Frontal cortex (tissue), 4 donors: ENCODE measurements at places on chromosomes 3 and 15.

- DNase-seq, result no peak
Measured at GRCh38 chr15:89364741-89365450, 30.3 kb upstream of the POLG start.

- DNase-seq, result no peak
Measured at GRCh38 chr15:42384597-42384996, 25.3 kb downstream of the CAPN3 start.

GRCh38 chr3:1883534-1883933 is 215.1 kb upstream of the CNTN4 start:
- no peak for DNase-seq

DNA sequence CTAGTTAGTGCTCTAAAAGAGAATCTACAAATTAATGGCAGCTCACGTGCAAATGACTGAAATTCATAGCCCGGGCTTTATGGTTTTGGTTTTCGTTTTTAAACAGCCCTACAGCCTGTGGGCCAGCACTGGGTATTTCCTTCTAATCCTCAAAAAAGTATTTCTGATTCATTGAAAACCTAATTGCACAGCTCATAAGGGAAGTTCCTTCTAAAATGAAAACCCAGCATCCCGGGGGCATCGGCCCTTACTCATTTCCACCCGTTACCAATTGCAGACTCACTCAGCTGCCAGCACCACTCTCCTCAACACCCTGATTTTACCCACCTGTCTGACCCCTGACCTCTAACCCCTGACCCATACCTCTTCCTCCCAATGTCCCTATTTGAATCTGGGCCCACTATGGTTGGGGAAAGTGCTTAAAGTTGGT is 59.5 kb upstream of the ZNF148 start:
- DNase-seq, result no peak

GRCh38 chr3:52234516-52235447 is 4.2 kb downstream of the TWF2 start:
- no peak for DNase-seq

DNA sequence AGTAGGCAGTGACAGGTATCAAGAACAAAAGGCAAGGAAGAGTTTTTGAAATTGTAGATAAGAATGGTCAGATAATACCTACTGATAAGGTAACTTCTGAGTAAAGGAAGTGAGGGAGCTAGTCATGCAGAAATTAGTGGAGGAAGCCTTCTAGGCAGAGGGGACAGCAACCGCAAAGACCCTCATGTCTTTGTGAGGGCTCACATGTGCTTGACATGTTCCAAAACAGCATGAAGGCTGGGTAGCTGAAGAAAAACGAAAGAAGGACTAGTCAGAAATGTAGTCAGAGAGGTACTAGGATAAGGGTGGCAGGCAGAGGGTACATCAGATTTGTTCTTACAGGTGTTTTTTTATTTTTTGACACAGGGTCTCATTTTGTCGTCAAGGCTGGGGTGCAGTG is 5.3 kb downstream of the SIN3A start:
- no peak for DNase-seq

DNA sequence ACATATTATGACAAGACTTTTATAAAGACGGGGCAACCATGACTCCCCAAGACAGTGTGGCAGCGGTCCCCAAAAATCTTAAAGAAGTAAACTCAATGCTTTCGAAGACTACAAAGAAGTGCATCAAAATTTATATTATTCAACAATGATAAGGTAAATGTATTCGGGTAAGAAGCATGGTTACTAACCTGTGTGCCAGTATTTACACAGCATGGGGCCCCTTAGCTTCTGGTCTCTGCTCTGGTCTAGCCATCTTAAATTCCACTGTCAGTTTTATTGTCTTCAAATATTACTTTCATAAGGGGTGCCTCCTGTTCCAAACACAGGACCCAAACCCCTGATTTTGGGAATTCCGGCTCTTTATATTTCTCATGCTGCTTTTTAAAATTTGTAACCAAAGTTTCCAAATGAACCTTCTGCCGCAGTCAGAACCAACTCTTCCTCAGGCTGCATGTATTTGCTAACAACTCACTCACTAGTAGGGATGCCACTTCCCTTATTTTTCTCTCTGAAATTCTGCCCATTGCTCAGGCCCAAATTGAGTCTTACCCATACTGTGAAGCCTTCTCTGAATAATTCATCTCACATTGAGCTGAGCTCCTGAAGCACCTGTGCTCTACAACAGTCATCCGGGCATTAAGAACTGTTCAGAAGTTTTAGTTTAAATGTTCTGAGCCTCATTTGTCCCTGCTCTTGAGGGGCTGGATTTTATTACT is 1.2 kb downstream of the TTC23 start:
- no peak for DNase-seq

- DNase-seq, result no peak
Measured at GRCh38 chr3:148379763-148380382, 317.8 kb upstream of the AGTR1 start.

DNA sequence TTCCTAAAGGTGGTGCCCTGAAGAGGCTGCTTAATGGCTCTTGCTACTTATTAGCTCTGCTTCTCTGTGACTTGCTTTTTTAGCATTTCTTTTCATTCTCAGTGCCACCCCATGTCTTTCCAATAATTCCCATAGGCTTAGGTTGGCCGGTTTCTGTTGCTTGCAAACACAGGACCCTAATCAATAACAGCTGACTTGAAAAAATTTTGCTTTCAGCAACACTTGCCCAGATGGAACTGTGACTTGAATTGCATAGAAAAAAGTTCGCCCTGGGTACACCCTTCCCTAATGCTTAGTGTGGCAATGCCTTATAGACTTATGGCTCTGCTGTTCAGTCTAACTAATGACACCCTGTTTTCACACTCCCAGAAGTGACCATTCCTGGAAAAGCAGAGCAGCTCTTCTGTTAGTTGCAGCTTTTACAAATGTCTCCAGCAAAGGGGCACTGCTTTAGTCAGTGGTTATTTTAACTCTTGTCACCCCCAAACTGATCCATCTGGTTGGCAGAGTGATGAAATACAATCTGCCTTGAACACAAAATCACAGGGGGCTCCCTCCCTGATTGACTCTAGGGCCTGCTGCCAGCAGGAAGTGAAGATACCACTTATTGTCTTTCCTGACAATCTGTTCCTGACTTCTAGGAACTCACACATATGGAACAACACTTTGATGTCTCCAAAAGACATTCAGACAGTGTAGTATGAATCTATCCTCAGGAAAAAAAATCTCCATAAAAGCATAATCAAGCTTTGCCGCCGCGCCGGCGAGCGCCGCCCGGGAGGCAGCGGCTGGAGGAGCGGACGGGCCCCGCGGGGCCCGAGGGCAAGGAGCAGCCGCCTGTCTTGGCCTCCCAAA is 9.7 kb upstream of the SLMAP start:
- no peak for DNase-seq

GRCh38 chr3:123562547-123562946 is 22.3 kb downstream of the HACD2 start:
- no peak for DNase-seq

GRCh38 chr3:157871838-157872460 is 234.3 kb downstream of the SHOX2 start:
- DNase-seq, result no peak

DNA sequence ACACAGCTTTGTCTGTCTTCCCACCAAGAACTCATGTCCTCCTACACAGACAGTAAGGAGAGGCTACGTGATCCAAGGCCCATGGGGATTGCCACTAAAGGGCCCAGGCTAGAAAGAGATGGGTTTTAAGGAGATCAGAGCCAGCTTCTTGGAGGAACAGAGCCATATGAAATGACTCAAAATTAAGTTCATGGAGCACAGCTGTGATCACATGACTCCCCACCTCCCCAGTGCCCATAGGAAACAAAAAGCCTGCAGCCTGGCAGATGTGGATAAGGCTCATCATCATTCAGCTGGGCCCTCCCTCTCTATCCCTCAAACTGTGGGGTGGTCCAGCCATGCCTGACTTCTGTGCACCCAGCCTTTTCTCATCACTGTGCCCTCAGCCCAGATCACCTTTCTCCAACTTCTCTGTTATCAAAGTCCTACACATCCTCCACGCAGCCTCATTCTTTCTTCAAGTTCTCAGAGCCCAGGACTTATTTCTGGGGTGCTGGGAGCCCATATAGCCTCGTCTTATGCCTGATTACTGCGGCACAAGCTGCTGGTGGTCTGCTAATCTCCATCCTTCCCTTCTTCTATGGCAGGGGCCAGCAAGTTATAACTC is 137.6 kb downstream of the SMAD6 start:
- DNase-seq, result peak; percentile 7

DNA sequence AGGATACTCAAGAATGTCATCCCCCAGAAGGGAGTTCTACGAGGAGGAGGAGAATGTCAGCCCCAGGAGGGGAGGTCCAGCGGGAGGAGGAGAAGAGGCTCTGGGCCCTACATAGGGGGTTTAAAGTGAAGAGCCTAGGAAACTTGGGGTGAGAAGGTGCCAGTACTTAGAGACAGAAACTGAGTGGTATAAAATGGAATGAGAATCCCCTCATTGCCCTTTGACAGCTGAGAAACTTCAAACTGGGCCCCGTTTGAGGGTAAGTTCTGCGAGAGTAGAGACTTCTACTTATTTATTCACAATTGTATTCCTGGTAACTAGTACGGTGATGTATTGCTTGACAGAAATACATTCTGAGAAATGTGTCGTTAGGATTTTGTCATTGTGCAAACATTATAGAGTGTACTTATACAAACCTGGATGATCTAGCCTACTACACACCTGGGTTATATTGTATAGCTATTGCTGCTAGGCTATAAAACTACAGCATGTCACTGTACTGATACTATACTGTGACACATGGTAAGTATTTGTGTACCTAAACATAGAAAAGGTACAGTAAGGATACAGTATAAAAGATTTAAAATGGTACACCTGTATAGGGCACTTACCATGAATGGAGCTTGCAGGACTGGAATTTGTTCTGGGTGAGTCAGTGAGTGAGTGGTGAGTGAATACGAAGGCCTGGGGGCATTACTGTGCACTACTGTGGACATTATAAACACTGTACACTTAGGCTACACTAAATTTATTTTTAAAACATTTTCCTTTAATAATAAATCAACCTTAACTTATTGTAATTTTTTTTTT is 62.0 kb downstream of the TSC22D2 start:
- no peak for DNase-seq

DNA sequence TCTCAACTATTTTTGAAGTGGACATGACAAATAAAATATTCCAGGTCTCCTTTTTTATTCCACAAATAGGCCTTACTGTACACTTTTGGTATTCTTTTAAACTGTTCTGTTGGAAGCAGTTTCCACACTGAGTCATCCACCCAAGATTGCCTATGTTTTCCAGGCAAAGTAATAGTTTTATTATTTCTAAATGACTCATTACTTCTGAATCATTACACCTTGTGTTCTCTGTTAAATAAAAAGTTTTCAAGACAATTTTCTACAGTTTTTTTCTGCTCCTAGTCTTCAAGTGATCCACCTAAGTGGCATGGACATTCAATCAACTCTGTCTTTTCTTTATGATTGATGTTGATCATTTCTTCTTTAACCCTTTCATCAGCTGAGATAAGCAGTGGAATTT is 26.5 kb downstream of the PPP2R3A start:
- DNase-seq, result no peak

DNA sequence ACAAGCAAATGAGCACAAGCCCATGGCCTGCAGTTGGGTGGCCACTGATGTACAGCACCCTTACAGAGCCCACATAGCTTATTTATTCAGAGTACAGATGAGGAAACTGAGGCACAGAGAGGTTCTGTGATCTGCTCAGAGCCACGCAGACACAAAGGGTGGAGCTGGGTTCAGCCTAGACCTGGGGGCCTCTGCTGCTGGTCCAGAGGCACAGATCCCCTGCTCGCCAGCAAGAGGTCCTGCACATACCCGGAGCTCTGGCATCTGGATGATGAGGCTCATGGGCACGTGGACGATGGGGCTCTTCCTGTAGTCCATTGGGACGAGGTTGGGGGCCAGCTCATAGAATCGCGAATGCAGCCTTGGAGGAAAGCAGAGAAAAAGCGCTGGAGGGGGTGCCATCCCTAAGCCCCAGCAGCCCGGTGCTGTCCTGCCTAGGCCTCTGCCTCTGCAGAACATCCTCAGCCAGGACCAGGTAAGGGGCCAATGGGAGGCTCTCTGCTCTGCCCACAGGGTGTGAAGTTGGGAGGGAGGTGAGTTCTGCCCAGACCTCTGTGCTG is 18.6 kb downstream of the SH2D7 start:
- no peak for DNase-seq

DNA sequence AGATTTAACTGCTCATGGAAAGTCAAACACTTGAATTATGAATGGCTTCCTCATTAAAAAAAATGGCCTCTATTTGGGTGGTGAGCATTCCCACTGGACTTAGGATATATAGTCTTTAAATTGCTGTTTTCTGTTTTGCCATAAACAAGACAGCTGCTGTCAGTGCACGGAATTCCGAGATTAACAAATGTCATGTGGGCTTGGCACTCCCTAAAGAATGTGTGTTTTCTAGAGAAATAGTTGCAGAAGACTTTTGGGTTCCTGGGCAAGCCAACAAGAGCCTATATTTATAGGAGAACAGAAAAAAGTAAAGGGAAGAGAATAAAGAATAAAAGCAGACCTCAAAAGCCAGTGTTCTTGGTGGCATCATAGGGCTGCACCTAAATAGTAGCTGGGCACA is 13.6 kb upstream of the TFG start:
- DNase-seq, result no peak

DNA sequence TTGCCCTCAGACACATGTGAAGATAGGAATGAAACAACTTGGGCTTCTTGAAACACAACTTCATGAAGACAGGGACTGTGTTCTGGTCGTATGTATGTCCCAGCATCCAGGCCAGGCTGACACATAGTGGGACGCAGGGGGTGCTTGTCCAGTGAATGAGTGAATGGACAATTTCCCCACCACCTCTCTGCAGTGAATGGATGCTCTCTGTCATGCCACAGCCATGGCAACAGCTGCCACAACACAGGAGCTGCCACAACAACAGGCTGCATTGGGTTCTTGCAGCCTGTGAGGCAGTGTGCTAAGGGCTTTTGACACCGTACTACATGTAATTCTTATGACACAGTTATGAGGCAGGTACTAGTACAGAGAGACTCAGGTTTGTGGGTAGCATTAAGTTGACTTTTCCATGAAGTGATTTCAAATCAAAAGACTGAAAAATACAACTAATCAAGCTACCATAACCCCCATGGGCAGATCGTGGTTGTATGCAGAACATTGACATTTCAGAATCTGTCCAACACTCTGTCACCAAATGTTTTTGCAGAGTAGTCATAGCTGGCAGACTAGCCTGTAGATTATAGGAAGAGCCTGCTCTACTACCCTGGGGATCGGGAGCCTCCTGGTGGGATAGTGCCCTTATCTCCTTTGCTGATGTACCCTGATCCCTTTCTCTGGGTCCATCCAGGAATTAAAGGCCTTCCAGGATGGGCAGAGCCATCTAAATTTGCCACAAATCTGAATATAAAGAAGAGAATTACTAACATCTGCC is 40.8 kb downstream of the CLSTN2 start:
- no peak for DNase-seq
